A673 (cell line): ENCODE measurements at places on chromosomes 6 and 20. TPM values are rescaled to one million over a fixed set of nuclear protein-coding genes. Genes with fewer than 3 reads are reported as not detected.

Gene TLDC2
- not detected in 2 replicates for total RNA-seq

Gene KCNK16
- total RNA-seq, result not detected in 2 replicates

Gene C20orf141
- total RNA-seq, result not detected in 2 replicates

Gene VWA7
- total RNA-seq, result 2.7 and 2.8 TPM in 2 replicates

Gene GJA10
- total RNA-seq, result not detected in 2 replicates

Gene SYCP2
- 0.37 and 0.88 TPM in 2 replicates for total RNA-seq

Gene CST7
- not detected in 2 replicates for total RNA-seq

Gene SMLR1
- total RNA-seq, result not detected in 2 replicates

Gene EEF1A2
- total RNA-seq, result 7.5 and 13.7 TPM in 2 replicates

Gene RHAG
- total RNA-seq, result not detected in 2 replicates

Gene TBXT
- not detected in 2 replicates for total RNA-seq

Gene SULF2
- total RNA-seq, result 0.68 and 0.69 TPM in 2 replicates

Gene KCNQ5
- 17.8 and 18.6 TPM in 2 replicates for total RNA-seq

Gene DYNLT1
- total RNA-seq, result 137 and 138 TPM in 2 replicates

Gene FAM83C
- total RNA-seq, result not detected in 2 replicates

GRCh38 chr20:46743088-46743487 lies 33.6 kb downstream of the SLC2A10 start:
- no peak for DNase-seq

- DNase-seq, result peak; percentile 89
Measured at GRCh38 chr6:28789553-28790083, 134.2 kb downstream of the TRIM27 start.

GRCh38 chr20:62133864-62134263 lies 9.3 kb downstream of the PSMA7 start:
- DNase-seq, result peak; percentile 33

DNA sequence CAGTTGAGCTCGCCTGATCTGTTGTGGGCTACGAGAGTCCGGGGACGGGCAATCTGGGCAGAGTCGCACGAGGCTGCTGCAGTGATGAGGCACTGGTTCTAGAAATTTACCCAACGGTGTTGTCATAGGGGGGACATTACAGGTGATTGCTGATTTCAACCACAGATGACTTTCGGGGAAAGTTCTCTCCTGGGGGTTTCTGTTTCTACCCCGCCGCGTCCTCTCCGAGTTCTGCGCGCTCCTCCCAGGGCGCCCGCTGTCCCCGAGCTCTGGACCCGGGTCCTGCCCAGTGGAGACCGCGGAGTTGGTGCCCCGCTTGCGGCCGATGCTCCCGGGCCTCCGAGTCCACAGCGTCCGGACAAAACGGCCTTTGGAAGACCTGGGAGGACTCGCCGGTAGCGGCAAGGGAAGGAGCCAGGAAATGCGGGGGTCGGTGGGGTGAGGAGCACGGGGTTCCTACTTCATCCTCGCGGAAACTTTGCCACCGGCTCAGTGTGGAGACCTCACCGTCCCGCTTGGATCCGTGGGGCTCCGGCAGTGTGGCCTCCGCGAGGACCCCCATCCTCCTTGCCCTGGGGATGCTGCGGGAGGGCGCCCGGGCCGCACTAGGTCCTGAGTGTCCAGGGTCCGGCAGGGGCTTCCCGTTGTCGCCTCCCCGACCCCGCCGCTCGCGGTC lies 12.3 kb upstream of the RAET1L start:
- no peak for DNase-seq

DNA sequence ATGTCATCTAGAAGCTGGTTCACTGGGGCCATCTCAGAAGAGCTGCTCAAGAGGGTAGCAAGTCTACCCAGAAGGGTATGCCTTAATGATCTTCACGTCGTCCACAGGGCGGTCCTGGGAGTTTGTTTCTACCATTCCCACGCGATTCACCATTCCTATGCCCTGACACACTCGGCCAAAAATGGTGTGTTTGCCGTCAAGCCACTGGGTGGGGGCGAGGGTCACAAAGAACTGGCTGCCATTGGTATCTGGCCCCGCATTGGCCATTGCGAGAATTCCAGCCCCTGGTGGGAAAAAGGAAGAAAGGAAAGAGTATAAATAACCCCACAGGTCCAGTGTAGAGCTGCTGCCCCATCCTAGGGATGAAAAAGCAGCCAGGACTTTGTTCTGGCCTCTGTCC lies 16.5 kb upstream of the CPNE5 start:
- DNase-seq, result no peak

DNA sequence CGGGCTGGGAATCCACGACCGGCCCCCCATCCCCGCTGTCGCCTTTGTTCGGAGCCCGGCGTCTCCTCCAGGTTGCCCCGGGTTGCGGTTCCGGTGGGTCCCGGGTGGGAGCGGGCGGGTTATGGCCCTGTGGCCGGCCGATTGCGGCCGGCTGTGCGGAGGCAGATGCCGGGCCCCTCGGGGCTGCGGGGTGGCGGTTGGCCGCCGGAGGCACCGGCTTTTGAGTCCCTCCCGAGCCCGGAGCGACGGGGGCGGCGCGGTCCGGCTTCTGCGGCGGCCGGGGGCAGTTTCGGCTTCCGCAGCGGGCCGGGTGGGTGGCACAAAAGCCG lies 431 bp downstream of the LOC128125822 start:
- no peak for DNase-seq

- DNase-seq, result no peak
Measured at GRCh38 chr6:45818655-45819054, 197.0 kb downstream of the CLIC5 start.

GRCh38 chr6:156378853-156379252 lies 398.3 kb upstream of the ARID1B start:
- no peak for DNase-seq

DNA sequence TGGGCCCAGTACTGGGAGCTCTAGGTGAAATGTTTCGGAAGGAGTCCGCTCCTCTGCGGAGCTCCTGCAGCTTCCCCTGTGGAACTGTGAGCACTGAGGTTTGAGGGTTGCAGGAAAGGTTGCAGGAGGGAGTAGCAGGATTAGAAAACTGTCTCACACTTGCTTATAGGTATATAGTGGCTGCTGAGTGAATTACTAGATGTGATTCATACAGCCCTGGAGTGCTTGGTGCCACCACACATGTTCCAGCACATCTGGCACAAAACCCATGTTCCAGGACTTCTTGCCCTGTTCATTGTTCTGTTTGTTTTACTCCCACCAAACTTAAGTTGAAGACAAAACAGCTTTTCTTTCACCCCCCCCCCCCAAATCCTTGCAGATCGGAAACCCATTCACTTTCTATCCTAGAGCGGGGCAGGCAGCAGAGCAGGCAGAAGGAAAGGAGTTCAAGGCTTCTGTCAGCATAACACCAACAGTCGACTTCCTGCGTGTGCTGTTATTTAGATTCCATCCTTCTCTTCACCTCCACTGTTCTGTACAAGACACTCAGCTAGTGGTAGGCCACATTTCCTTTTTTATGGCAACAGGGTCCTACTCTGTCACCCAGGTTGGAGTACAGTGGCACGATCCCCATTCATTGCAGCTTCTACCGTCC lies 669 bp upstream of the PEX6 start:
- no peak for DNase-seq

- no peak for DNase-seq
Measured at GRCh38 chr6:40798069-40798770, 211.1 kb upstream of the LRFN2 start.

DNA sequence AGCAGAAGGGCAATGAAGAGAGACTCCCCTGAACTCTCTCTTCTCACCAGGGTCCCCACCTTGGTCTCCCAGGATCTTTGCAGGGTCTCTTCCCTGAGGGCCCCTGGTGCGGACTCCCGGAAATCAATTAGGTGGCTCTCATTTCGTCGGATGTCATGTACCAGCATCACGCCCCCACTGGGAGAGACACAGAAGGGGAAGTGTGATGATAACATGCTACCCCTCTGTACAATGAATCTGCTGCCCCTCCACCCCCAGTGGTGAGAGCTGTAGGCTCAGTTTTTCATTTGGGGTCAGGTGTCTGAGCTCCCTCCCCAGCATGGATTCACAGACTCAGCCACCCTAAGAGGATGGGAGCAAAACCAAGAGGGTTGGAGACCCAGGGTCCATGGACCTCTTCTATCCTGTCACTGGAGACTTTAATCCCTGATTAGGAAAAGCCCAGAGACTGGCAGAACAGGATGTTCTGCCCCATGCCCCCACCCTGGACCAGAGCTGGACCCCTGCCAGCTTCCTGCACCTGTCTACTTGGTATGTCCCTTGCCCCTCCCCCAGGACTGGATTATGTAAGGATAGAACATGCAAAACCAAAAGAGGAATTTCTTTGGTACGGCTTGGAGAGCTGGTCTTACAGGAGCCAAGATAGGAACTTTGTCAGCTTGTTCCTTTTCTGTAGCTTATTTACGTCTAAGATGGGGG lies 11.1 kb downstream of the GGT7 start:
- DNase-seq, result no peak

DNA sequence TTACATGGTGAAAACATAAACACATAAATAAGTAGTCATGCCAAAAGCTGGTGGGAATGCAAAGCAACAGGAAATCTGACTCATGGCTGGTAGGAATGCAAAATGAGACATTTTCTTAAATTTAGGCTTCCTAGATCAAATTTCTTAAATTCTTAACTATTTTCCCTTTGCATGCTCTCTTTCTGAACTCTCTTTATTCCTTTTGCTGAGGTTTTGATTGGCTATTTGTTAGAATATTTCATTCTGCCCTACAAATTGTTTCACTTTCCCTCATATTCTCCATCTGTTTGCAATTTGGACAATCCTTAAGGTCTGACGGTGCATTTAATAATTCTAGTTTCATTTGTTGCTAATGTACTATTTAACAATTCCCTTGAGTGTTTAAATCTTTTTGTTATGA lies 437.5 kb upstream of the RGS17 start:
- DNase-seq, result peak; percentile 79

GRCh38 chr6:130587778-130588520 lies 222.1 kb downstream of the TMEM200A start:
- no peak for DNase-seq

GRCh38 chr20:57440678-57441509 lies 49.7 kb downstream of the RBM38 start:
- DNase-seq, result no peak

DNA sequence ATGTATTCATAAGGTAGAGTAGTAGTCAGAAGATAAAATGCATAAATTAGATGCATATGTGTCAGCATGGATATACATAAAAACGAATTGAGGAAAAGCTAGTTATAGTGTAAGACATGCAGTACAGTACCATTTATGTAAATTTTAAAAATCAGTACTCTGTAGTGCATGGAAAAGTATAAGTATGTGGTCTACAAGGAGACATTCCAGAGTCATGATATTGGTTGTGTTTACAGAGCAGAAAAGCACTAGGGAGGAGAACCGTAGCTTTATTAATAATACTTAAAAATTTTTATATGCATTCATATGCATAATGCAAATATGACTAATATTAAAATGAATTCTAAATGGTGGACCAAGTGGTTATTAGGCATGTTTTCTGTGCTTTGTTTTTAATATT lies 220.0 kb downstream of the ZFAND3 start:
- DNase-seq, result no peak

- DNase-seq, result no peak
Measured at GRCh38 chr6:38021571-38021970, 202.0 kb downstream of the ZFAND3 start.

DNA sequence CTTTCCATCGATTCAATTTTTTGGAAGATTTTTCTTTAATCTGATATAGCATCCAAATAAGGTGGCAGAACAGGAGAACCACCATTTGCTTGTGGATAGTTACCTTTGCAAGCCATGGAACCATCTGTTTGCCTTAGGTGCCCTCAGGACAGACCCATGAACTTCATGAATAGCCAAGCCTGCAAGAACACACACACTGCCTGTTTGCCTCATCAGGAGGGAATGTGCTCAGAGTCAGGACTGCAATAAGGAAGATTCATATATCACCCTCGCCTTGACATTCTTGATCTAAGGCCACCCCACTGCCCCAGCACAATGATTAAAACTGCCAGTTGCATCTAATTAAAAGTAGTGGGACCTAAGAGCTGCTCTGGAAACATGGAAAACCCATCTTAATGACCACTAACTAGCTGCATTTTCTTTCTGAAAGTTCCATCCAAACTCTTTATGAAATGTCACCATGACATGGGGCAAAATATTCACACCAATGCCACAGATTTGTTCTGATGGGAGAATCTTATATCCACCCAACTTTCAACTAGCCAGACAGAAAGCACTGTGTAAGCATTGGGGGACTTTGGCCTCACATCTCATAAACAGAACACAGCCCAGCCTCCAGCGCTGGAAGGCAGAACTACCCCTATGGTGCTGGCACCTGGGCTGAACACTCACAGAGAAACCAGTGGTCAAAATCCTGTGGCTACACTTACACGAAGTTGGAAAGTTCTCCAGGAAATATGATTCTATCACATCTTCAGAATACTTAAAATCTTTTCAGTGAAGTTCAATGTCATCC lies 48.3 kb downstream of the TBXT start:
- no peak for DNase-seq

- DNase-seq, result no peak
Measured at GRCh38 chr6:47525330-47526057, 47.9 kb downstream of the CD2AP start.

- DNase-seq, result peak; percentile 68
Measured at GRCh38 chr20:52242237-52243230, 51.0 kb upstream of the ZFP64 start.

DNA sequence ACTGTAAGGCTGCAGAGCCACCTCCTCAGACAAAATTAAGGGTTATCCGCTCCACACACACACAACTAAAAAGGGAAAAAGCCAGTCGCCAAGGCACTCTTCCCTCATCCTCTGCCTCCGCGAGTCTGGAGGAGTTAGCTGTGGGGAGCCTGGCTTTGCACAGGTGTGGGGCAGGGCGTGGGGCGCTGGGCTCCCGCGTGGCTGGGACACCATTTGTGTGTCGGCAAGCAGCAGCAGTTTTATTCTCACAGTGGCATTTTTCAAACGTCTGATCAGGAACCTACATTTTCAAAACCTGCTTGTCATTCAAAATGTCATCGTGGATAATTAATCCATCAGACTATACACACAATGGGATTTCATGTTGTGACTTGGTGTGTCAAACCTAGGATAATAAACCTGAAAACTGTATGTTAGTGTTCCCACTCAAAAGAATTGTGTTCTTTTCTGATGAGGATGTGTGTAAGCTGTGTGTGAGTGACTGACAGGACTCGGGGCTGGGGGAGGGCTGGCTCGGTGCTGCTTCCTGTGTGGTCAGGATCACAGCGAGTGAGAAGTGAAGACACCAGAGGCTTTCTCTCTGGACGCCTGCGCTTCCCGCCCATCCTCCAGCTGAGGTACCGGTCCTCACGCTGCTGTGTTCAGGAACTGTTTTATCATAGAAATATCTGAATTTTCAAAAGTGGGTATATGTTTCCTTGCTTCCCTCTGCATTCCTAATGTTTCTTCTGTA lies 83.1 kb downstream of the IRF4 start:
- DNase-seq, result no peak

- DNase-seq, result no peak
Measured at GRCh38 chr6:123569575-123569974, 67.2 kb downstream of the TRDN start.

GRCh38 chr20:58938541-58938940 lies 42.5 kb upstream of the NELFCD start:
- no peak for DNase-seq
